CD8-positive, alpha-beta memory T cell (primary cell): ENCODE measurements at places on chromosomes 1 and 21.

- no peak for DNase-seq
Measured at GRCh38 chr1:213984387-213985208, 3.2 kb upstream of the PROX1 start.

DNA sequence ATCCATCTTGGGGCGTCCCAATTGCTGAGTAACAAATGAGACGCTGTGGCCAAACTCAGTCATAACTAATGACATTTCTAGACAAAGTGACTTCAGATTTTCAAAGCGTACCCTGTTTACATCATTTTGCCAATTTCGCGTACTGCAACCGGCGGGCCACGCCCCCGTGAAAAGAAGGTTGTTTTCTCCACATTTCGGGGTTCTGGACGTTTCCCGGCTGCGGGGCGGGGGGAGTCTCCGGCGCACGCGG, 282 bp upstream of the SOD1 start:
- no peak for DNase-seq

GRCh38 chr21:25964015-25964414, 206.6 kb downstream of the APP start:
- no peak for DNase-seq

GRCh38 chr1:162191396-162192305, 122.2 kb downstream of the NOS1AP start:
- DNase-seq: no peak

DNA sequence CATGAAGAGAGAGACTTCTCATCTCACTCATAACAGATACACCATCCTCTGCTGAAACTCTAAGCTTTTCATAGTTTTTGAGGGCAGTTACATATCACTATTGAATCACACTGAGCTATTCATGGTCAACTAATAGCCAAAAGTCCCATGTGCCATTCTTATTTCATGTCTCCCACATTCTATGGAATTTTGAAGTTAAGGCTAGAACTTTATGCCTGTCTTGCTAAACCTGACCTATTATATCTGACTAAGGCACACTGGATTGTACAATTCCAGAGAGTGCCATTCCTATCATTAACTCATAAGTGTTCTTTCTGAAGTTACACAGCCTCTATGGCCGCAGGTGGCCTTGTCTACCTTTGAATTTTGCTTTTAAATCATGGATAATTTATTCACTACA, 254.3 kb downstream of the PTPRC start:
- no peak for DNase-seq
